Activated CD4-positive, CD25-positive, alpha-beta regulatory T cell treated with anti-CD3 and anti-CD28 coated beads, Interleukin-2, amount 50 U/mL, for 72 hours (primary cell): ENCODE measurements at places on chromosomes 16 and 17.
A peak's percentile ranks its signal among the peaks of the same experiment; 100 is the strongest.

DNA sequence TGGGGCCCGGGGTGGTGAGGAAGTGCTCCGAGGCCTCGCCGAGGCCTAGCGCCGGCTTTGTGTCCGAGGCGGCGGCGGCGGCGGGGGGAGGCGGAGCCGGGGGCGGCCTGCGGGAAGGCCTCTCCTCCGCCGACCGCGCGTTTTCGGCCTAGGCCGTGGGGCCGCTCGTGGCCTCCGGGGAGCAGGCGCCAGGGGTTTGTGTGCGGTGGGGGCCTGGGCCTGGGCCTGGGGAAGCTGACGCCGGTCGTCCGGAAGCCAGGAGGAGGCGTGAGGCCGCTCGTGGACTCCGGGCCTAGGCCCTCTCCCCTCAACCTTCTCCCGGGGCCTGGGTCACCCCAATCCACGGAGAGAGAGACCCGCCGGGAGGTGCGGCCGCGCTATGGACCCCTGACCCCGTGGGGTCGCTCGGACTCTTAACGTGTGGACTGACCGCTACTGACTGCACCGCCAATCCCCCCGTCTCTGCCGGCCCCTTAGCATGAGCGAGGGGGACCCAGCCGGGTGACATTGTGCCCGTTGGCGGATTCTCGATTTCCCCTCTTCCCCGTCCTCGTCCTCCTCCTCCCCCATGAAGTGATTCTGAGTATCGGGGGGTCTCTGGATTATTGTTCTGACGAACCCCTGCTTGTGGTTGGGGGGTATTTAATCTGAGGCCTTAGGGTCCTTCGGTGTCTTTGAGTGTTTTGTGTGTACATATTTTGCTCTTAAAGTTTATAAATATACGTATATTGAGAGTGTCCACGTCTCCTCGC, 660 bp downstream of the RBBP6 start:
- DNase-seq: peak; percentile 74

- peak; percentile 55 for DNase-seq
These were observed 29.4 kb downstream of the HMOX2 start for GRCh38 chr16:4505356-4506147.

- no peak for DNase-seq
These were observed 30.4 kb upstream of the SMPD3 start for GRCh38 chr16:68478526-68479250.

DNA sequence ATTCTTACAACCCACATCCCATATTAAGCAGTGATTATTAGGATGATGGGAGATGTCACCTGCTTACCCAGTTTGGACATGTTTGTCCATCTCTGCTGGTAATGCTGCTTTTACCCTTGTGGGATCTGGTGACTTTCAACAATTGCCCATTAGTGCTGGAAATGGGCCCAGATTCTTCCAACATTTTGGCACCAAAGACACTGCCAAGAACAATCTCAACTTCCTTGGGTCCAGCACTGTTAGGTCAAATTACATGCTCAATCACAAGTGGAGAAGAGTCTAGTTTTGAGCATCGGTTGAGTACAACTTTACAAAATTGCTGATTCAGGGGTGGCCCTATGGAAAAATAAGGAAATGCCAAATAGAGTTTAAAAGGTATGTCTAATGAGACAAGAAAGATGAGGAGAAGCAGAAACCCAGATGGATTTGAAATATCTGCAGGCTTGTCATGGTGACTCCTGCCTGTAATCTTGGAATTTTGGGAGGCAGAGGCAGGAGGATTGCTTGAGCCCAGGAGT, 13.0 kb upstream of the ZFP3 start:
- no peak for DNase-seq

DNA sequence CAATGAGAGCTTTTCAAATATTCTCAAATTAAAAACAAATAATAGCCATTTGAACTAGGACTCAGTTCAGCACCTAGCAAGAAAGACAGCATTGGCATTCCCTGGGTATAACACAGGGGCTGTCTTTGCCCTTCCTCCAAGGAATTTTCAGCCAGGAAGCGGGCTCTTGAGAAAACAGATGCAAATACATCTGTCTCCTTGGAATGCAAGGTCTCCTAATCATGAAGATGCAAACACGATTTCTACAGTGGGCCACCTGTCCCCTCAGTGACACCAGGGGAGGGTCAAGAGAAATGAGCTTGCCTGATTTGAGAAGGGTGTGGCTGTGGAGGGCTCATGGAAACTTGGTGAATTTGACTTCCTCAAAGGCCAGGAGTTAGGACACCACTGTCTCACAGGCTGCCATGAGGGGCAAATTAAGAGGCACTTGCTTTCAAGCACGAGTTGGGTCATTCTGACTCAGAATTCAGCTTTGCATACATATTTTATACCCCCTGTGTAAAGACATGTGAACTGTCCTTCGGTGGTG, 24.5 kb upstream of the SUPT4H1 start:
- no peak for DNase-seq

DNA sequence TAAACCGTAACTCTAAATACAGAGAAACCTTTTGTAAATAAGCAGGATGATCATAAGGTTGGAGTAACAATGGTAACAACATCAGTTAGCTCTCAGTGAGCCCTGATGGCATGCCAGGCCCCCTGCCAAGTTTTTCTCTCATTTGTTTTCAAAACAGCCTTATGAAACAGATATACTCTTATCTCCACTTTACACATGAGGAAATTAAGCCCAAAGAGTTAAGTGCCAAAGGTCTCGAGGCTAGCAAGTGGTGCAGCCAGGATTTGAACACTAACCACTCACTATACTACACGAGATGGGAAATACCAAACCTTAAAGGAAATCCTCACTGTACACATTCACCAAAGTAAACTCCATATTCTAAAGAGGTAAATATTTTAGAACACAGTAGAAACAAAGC, 15.0 kb downstream of the USP31 start:
- DNase-seq: no peak

DNA sequence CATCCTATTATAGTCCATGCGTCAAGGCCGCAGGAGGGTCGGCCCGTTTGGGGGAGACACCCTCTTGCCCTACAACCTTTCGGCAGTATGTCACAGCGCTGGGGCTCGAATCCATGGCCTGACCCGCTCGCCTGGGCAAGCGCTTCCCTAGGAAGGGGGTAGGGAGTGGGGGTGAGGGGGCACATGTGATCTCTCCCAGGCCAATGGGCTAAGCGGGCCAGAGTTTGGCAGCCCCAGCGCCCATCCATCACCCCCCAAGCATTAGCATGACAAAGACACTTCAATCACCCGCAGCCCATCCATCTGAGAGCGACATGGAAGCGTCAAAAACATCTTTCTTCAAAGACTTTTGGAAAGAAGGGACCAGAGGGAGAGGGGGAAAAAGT, at the start of gene HOXB1:
Gene HOXB1 (minus strand): TSS at position 125 of the 386 bp plus-strand sequence. CDS start 107 bp downstream, at position 18.
- DNase-seq: no peak

DNA sequence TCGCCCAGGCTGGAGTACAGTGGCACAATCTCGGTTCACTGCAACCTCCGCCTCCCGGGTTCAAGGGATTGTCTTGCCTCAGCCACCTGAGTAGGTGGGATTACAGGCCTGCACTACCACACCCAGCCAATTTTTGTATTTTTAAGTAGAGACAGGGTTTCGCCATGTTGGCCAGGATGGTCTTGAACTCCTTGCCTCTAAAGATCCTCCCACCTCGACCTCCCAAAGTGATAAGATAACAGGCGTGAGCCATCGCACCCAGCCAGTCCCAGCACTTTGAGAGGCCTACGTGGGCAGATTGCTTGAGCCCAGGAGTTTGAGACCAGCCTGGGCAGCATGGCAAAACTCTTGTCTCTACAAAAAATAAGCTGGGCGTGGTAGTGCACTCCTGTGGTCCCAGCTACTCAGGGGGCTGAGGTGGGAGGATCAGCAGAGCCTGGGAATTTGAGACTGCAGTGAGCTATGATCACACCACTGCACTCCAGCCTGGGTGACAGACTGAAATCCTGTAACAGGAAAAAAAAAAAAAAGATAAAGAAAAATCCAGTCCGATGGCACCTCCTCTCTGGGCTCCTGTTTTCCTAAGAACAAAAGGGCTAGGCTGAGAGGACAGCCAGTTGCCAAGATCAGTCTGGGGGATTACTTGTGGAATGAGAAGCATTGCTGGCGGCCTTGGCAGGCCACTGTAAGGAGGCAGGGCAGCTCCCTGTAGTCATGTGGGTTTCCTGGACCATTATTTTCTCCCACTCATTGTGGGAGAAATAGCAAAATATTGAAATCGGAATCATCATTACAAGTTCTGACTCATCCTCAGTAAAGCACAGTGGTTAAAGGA, 3.0 kb upstream of the PIPOX start:
- DNase-seq: no peak
